ENCODE measurements at places on chromosomes 2 and 18.

- DNase-seq = no peak
These were observed 31.7 kb downstream of the UBE2F start for GRCh38 chr2:237998530-237998929.

DNA sequence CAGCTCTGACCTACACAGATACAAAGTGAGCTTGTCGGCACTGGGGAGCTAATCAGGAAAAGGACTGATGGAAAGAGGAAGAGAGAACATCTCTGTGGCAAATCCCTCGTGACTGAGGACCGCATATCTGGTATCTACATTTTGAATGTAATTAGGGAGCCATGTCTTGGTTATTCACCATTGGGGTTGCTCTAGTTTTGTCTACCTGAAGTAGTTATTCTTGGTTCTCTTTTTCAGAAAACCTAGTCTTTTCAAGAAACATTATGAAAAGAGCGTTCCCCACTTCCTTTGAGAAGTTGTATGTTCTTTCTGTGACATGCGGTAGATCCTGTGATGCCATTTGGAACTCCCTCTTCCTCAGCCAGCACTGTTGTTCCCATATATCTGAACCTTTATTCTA lies 104.4 kb downstream of the DOCK10 start:
- DNase-seq = no peak

- no peak for DNase-seq
These were observed 206.2 kb upstream of the PXDN start for GRCh38 chr2:1950474-1950873.

GRCh38 chr2:126966601-126967000 lies 67.9 kb downstream of the TEX51 start:
- DNase-seq = no peak

GRCh38 chr2:109208071-109208950 lies 79.3 kb downstream of the SH3RF3 start:
- DNase-seq = peak; percentile 73

- DNase-seq = no peak
These were observed 27.1 kb downstream of the RRM2 start for GRCh38 chr2:10149635-10150034.

DNA sequence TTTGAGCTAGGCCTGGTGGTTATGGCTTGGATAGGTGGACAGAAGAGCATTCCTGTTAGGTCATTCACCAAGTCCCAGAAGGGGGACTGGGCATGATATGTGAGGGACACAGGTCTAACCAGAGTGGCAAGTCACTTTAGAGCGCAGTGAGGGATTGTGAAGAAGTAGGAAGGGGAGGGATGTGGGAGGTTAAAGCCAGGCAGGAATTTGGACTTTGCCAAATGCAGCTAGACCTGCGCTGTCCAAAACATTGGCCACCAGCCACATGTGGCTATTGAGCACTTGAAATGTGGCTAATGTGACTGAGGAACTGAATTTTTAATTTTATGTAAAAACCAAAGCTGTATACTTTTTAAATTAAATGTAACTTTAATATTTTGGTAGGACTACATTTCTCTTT lies 23.7 kb downstream of the GCKR start:
- no peak for DNase-seq

GRCh38 chr2:191474464-191474863 lies 203.5 kb upstream of the NABP1 start:
- peak; percentile 55 for DNase-seq

- no peak for DNase-seq
These were observed 2.1 kb downstream of the POMC start for GRCh38 chr2:25165992-25166875.

DNA sequence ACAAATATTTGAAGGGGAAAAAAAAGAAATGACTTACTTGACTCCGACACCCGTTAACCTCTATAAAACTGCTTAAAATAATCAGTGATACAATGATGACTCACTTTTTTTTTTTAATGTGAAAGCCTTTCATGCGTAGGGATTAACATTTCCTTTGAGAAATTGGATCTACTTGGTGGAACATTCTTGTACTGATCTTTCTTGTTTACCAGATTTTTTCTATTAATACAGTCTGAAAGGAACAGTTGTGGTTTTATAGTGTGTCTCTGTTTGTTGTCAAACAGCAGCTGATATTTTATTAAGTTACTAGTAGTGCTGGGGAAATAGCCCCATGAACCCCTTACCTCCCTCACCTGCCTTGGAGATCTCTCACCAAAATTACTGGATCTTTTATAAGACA lies 40.2 kb upstream of the NEB start:
- peak; percentile 68 for DNase-seq

DNA sequence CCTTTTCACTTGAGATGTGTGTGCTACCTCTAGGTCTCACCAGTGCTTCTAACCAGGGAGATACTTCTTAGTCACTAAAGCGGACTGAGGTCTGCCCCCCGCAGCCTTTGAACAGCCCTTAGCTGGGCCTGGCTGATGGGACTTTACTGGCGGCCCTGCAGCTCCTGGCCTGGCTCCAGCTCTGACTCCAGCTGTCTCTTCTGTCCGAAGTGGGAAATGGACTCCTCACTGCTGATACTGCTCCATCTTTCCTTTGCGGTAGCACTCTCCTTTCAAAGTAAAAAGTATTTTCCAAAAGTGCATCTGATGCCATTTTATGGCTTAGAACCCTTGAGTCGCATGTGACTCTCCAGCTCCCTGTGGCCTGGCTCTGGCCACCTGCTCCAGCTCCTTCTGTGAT lies 64.5 kb downstream of the ATP9B start:
- DNase-seq = no peak

GRCh38 chr2:62596061-62596921 lies 90.3 kb upstream of the TMEM17 start:
- DNase-seq = peak; percentile 83

DNA sequence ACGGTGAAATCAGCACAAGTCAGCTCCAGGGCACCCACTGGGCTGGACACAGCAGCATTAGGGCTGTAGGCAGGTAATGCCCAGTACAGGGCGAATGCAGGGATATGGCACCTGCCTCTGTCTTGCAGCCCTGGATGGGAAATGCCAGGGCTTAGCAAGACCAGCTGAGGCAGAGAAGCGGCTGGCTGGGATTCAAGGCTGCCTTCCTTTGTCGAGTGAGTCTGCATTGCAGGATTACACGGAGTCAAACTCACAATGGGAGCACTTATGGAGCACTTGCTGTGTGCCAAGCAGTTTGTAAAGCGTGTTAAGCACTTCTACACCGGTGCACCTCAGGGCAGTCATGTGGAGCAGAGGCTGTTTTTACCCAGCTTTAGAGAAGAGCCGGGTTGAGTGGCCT lies 87.3 kb upstream of the HDAC4 start:
- no peak for DNase-seq

DNA sequence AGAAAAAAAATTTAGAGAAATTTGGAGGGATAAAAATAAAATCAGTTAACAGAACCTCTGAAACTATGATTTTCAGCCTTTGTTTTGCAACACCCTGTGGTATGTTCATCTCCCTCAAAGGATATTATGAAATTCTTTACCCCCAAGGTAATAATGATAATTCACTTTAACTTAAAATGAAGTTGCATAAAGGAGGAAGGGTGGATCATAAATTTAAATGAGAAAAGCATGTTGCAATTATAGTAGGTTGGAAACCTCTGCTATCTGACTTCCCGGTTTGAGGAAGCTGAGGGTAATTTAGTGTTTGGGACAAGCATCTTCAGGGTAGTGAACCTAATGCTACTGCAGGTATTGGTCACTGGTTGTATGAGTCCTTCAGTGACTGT lies 102.9 kb downstream of the BABAM2 start:
- DNase-seq = no peak

All from foreskin fibroblast (primary cell).